ENCODE measurements at places on chromosomes 6 and 20.

DNA sequence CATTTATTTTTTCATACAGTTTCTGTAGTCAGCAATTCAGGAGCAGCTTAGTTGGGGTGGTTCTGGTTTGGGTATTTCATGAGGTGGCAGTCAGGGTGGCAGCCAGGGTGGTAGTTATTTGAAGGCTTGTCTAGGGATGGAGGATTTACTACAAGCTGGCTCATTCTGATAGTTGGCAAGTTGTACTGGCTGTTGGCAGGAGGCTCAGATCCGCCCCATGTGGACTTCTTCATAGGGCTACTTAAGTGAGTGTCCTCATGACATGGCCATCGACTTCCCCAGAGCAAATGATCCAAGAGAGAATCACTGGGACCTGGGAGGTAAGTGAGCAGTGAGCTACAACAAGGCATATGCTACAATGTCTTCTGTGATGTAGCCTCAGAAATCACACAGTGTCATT lies 22.4 kb upstream of the CDKAL1 start:
- no peak for DNase-seq

- DNase-seq: no peak
These were observed 137.3 kb upstream of the GPR6 start for GRCh38 chr6:109840796-109841195.

DNA sequence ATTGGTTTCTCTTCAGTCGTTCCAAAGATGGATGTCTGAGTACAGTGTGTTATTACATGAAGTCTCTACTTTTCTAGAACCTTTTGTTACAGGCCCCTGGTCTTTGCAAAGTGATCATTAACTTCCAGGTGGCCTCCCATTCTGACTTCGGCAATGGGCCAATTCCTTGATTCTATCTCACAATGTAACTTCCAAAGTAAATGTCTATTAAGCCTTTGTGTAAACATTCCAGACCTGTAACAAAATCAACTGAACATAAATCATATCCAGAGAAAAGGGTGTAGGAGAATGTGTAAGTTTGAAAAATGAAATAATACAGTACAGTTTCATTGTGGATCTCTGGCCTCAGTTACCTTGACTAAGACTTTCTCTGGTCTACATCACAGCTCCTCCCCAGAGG lies 187.8 kb upstream of the JAG1 start:
- no peak for DNase-seq

- no peak for DNase-seq
These were observed 576 bp upstream of the RRP36 start for GRCh38 chr6:43020847-43021246.

DNA sequence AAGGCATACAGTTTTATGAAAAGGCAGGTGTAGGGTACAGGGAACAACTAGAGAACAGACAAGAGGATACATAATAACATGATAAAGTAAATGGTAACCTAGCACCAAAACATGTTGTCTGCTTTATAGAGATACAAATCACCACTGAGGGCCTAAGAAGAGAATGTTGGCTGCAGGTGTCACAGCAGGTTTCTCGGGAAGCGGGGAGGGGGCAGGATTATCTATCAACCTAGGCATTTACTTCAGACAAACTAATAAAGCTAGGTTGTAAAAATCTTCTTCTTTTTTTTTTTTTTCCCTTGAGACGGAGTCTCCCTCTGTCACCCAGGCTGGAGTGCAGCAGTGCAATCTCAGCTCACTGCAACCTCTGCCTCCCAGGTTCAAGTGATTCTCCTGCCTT lies 22.7 kb downstream of the PIM1 start:
- DNase-seq: no peak

DNA sequence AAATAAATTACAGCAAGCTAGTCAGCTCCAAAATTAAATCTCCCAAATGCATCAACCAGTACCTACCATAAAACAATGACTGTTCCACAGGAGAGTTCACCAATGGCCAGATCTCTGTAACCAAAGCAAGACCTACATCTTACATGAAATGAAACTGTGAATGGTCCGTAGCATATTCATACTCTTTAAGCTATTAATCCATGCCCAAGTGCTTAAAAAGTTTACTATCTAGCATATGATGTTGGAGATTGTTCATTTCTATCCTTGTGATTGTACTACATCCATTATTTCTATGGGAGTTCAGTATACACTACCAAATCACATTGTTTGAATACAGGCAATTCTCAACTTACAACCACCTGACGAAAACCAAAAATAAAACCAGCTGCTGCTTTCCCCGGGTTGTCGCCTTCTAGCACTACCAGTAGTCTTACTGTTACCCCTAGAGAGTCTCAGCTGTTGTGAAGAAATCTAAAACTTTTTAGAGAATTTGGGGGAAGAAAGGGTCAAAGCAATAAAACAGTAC lies 38.0 kb downstream of the HIVEP2 start:
- DNase-seq: no peak

- no peak for DNase-seq
These were observed 817 bp downstream of the ME1 start for GRCh38 chr6:83429857-83430610.

DNA sequence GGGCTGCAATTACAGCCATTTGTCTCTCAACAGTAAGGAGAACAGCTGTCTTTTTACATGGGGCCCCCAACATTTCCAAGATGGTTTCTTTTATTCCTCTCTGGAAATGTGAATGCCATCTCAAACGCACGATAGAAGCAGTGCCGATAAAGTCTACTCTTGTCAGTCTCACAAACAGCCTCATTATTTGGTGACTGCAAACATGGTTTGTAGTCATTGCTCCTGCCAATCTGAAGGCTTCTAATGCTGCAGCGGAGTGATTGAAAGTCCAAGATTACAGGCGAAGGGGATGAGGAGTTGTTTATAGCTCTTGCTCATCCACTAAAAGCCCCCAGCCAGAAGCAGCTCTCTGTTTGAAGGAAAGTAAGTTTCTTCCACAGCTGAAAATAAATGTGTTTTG lies 657.1 kb downstream of the CBLN4 start:
- DNase-seq: no peak

GRCh38 chr20:33518071-33518470 lies 28.2 kb downstream of the CBFA2T2 start:
- no peak for DNase-seq

- DNase-seq: no peak
These were observed 220.7 kb upstream of the NRSN1 start for GRCh38 chr6:23905133-23905815.

DNA sequence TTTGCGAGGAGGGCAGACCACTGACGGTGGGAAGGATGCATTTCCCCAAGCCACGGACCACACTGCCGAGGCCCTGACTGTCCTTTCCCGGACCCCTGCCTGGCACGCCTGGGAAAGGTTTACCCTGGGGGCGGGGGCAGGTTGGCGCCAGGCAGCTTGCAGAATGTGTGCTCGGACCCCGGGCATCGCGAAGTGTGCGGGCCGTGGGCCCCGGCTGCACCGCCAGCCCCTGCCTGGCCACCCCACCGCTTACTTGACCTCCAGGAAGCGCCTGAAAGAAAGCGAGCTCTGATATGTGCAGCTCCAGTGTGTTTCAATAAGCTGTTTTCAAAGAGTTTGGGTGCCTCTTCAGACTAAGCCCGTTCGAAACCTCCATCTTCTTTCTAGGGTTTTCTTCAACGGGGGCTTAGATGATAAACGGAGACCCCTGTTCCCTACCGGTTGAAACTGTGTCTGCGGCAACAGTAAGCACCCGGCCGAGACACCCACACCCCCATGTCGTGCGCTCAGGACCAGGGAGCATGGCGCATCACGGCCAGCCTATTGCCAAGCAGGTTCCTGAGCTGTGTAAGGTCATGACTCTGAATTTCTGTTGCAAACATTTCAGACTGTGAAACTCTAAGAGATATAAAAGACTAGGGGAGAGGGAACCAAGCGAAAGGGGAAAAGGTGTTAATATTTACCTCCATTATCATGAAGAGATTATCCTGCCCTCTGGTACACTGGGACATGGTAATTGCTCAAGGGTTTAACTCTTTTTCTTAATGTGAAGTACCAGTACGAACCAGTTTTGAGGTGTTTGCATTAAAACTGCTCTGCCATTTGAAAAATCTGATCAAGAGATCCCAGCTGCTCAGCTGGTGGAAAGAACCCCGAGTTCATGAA lies 231.2 kb upstream of the FOXQ1 start:
- no peak for DNase-seq

DNA sequence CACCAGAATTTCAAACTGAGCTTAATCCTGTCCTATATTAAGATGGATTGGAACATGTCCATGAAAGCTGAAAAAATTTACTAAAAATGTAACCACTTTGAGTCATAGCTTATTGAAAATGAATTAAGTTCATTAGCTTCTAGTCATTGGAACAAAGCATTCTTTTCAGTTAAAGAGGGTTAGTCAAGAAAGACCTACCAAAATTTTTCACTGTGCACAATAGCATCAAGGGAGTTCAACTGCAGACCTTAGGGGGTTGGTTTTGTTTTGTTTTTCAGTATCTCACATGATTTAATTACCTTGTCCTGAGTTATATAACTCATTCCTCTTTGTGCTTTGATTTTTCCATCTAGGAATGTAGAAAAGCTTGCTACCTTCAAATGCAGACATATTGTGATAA lies 2.8 kb downstream of the SLC2A12 start:
- no peak for DNase-seq

- DNase-seq: peak; percentile 28
These were observed 1.5 kb downstream of the BAK1 start for GRCh38 chr6:33578588-33579011.

- DNase-seq: no peak
These were observed 21.2 kb downstream of the TFAP2A start for GRCh38 chr6:10393544-10394225.
